ENCODE measurements at places on chromosomes 11 and 22. TPM values are rescaled to one million over a fixed set of nuclear protein-coding genes. Genes with fewer than 3 reads are reported as not detected.

- no peaks in the 10 kb centered on the region for H3K4me1 ChIP-seq
- no peaks in the 10 kb centered on the region for H3K27me3 ChIP-seq
- no peak overlapping the region for H3K4me3 ChIP-seq
- no peak overlapping the region for H3K27ac ChIP-seq
These were observed 19.2 kb downstream of the FAM118A start for GRCh38 chr22:45328822-45329529.

DNA sequence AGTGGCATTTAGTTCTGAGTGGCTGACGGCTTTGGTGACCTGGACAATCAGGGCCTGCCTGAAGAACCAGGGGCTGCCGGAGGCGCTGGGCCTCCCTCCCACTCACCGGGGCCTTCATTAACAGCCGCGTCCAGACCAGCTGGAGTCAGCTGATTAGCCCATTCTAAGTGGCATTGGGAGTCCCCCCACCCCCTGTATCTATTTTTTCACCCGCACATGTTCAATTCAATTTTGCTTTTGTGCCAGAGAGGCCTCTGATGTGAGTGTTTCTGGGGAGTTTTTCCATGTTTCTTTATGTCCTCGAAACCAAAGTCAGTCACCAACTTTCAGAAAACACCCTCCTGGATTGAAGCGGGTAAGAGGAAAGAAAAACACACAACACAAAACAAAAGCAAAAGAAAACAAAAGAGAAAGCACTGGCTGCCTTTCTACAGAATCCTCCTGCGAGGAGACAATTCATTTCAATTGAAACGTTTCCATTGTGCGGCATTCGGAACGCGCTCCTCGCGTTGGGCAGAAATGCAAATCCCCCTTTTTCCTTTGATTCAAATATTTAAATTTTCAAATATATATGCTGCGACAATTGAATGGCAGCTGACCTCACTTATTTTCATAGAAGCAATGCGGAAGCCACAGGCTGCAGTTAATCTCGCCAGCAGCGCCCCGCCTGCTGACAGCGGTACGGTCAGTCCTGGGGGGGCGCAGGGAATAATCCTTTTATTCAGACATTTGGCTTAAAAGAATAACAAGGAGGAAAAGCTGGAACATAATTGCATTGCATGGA, 17.7 kb downstream of the CDKN1C start:
- H3K4me3 ChIP-seq = peak overlapping the region; percentile 30
- DNase-seq = no peak
- H3K27ac ChIP-seq = no peak overlapping the region

The CASP12 gene
- 2.4 TPM for total RNA-seq

The ZBED4 gene
- total RNA-seq = 11.8 TPM

The CHST1 gene
- total RNA-seq = 4.9 TPM

The CD3G gene
- total RNA-seq = 6.5 TPM

The SCYL1 gene
- total RNA-seq = 74.4 TPM

The PAMR1 gene
- total RNA-seq = 12.4 TPM

DNA sequence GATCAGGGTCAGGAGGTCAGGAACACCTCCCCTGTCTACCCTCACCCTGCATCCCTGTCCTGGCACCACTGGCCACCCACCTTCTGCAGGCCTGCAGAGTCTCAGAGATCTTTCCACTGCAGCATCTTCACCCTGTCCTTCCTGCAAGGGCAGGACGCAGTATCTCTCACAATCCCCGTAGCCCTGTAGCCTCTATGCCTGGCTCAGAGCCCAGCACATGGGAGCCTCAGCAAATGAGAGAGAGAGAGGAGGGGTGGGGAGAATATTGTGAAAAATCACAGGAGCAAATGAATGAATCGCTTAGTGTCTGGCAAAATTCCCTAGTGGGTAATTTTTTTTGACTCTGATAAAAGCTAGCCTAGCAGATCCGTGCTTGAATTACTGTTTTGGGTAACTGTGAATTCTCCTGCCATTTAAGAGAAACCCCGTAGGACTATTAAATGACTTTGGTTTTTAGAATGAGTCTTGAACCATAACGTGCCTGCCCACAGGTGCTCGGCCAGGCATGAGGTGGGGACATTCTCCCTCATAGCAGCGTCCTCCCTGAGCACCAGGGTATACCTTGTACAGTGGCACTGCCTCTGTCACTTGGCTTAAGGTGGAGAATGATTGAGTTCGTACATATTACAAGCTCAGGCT, 91.5 kb downstream of the MORC2 start:
- no peak for DNase-seq
- no peaks in the 10 kb centered on the region for H3K4me1 ChIP-seq
- H3K36me3 ChIP-seq = no peaks in the 10 kb centered on the region
- no peaks in the 10 kb centered on the region for H3K27me3 ChIP-seq
- no peak overlapping the region for H3K4me3 ChIP-seq

DNA sequence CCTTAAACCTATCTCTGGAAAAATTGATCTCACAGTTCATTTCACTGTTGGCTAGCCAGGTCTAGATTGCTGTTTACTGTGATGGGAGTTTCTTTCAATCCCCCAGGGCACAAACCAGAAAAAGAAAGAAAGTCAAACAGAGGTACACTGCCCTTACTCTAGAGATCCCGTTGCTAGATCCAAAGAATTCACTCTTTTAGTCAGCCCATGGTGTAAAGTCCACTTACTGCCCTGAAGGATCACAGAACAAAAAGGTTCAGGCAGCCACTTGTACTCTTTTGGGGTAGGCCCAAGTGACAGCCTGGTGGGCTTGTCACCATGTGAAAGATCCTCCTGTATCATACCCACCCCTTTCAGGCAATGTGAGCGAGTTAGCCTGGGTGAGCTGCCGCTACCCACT, 162.6 kb upstream of the CCDC179 start:
- no peaks in the 10 kb centered on the region for H3K4me1 ChIP-seq
- no peak overlapping the region for H3K27ac ChIP-seq
- DNase-seq = no peak
- no peak overlapping the region for H3K4me3 ChIP-seq
- no peaks in the 10 kb centered on the region for H3K36me3 ChIP-seq

GRCh38 chr11:14455648-14456430, 43.8 kb downstream of the COPB1 start:
- no peak for DNase-seq
- H3K36me3 ChIP-seq = peaks cover 47% of the 10 kb centered on the region

DNA sequence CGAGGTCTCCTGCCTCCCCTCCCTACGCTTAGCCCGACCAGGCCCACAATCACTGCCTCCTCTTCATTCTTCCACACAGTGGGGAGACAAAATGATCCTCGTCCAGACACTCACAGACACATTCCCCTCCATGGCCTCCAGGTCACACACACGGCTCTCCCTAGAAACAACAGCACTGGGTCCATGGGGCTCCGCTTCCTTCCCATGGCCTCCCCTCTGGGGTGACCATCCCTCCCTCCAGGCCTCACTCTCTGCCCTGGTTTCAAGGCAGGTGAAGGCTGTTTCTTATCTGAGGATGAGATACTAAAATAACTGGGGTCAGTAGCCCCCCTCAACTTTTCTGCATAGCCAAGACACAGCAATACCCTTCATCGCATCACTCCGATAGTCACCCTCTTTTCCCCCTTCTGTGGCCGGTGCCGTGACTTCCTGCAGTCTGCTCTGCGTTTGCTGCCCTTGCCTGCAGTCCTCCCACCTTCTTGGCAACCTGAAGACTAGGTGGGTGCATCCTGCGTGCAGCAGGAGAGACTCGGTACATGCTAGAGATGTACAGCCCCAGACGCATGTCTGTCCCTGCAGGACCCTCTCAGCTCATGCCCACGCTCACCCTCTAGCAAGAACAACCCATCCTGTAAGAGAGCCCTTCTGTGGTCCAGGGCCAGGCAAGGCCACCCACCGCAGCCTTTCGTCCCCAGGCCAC, 55.8 kb downstream of the CD6 start:
- H3K27ac ChIP-seq = no peak overlapping the region
- H3K4me3 ChIP-seq = no peak overlapping the region
- H3K36me3 ChIP-seq = no peaks in the 10 kb centered on the region
- peaks cover 17% of the 10 kb centered on the region for H3K4me1 ChIP-seq
- DNase-seq = no peak
- H3K27me3 ChIP-seq = no peaks in the 10 kb centered on the region
